ENCODE measurements at places on chromosomes 12 and 14.
A peak's percentile ranks its signal among the peaks of the same experiment; 100 is the strongest.

GRCh38 chr12:126807312-126807865 lies 1459.6 kb upstream of the TMEM132C start:
- no peak for DNase-seq

DNA sequence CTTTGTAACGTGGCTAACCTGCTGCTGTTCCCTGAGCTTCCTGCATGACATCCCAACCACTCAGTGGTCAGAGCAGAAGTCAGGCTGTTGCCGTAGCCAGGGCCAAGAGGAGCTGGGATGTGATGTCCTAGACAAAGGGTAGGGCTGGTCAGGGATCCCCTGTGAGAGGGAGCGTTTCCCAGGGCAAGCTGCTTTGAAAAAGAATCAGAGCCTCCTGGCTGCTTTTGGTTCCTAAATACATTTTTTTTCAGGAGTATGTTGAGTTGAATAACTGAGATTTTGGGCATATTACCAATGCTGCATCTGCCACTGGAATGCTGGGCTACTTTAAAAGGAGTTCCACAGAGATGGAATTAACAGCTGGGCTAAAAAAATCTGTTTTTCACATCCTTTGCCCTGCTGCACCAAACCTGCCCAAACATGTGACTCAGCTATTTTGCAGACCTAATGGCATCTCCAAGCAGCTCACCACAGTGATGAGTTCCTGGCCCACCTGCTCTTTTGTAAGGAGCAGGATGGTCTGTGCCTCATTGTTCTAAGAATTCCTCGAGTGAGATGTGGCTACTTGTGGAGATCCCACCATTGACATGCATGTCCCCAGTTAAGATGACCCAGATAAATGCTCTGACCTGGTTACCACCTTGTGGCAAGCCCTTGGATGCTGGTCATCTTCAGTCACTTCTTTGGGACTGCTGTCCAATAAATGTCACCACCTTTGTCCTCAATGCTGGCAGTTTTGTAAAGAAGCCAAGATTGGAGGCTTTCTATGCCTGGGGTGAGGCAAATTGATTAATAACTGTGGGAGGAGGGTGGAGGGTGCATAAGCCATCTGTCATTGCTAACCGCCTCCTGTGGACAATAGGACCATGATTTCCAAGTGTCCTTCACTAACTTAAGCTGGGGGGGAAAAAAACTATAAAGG lies 24.1 kb downstream of the ANKRD13A start:
- DNase-seq: no peak

DNA sequence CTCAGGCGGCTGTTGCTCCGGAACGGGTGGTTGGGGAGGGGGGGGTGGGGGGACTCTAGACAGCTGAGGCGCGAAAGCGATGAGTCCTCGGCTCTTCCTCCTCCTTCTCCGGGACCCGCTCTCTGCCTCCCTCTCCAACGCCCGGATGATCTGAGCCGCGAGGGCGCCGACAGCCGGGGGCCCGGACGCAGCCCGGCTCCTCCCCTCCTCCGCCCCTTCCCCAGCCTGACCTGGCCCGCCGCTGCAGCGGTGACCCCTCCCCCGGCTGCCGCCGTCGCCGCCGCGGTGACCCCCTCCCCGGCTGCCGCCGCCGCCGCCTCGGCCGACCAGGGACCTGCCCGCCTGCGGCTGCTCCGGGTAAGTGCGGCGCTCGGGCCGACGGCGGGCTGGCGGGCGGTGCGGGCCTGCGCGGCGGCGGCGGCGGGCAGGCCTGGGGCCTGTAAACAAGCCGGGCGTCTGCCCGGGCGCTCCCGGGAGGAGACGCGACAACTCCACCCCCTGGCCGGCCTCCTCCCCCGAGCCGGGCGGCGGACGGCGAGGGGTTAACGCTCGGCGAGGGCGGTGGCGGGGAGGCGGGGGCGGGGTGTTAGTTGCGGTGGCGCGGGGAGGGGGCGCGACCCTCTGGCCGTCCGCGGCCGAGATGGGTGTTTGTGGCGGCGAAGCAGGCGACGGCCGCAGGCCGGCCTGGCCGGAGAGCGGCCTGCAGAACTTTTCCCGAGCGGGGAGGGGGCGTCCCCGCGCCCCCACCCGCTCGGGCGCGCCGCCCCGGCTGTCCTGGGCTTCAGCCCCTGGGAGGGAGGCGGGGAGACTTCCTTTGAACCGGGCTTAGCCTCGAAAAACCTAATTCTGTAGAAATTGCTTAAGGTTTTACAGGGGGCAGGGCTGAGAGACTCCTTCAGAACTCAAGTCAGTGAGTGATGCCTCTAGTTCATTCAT lies 568 bp downstream of the PPM1A start:
- peak; percentile 22 for DNase-seq

DNA sequence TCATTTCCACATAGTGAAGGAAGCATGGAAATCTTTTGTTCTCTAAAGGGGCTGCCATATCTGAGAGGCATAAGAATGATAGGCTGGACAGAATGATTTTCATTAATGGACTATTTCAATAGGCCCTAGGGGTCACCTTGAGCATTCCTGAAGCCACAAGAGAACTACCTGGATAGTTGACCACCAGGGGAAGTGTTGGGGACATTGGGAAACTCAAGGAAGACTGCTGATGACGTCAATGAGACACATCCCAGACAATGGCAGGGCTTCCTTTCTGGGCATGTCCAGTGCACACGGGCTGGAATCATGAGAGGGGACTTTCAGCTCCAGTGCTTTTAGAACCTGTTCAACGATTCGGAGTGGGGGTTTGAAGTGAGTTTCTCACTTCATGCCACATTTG lies 48.8 kb upstream of the CHST11 start:
- no peak for DNase-seq

DNA sequence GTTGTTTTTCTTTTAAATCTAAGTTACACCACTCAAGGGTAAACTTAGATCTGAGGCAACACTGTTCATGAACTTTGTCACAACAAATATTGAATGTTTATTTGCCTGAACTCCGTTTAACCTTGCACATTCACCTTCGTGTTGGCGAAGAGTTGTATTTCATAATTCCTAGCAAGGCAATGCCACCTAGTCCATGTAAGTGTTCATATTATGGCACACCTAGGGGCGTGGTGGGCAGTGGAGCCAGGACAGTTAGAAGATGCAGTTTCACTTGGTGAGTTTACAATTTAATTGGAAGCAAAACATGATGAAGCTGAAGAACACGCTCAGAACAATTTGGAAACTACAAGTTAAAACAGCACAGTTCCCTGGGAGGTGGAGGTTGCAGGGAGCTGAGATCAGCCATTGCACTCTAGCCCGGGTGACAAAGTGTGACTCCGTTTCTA lies 30.4 kb upstream of the GNPNAT1 start:
- no peak for DNase-seq

DNA sequence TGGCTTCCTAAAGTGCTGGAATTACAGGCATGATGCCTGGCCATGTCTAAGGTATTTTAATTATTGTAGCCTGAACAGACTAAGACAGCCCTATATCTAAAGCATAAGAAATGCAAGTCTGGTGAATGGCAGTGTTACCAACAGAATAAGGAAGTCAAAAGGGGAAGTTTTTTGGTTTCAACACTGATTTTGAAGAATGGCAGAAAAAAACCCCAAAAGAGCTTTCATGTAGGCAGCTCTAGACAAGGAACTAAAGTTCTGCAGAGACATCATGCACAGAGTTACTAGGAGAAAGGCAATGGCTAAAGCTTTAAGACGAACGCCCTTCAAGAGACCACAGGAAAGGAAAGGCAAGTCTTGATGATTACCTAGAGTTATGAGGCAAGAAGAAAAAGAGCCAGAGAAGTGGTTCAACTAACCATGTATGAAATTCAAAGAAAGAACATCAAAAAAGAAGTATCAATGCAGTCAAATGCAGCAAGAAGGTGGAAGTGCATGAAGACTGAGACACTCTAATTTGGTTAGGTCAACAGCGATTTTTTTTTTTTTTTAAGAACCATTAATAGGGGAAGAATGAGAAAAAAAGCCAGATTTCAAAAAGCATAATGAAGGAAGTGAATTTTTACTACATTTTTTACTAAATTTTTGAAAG lies 50.8 kb downstream of the RPS6KA5 start:
- DNase-seq: no peak

GRCh38 chr12:131922772-131923171 lies 6.3 kb upstream of the PUS1 start:
- DNase-seq: no peak

DNA sequence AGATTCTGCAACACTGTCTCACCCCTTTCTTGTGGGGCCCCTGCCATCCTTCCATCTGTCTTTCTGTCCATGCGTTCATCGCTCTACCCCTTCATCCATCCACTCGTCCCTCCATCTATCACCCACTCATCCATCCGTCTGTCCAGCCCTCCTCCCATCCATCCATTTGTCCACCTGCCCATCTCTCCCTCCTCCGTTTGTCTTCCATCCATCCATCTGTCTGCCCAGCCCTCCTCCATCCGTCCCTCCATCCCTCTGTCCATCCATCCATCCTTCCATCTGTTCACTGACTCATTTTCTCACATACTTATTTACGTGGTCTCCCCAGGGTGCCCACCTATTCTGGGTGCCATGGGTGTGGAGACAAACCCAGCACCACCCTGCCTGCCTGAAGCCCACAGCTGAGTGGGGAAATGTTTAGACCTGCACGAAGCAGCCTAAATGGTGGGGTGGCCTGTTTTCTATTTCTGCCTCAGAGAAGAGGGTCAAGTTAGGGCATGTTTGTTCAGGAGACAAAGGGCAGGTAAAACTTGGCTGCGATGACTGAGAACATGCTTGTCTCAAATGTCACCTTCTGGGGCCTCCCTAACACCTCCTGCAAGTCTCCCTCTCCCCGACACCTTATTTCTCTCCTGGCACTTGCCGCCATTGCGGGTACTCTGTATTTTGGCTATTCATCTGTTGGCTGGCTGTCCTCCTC lies 2.8 kb upstream of the SLC25A47 start:
- no peak for DNase-seq

- DNase-seq: no peak
Measured at GRCh38 chr12:68790952-68791234, 17.1 kb upstream of the MDM2 start.

DNA sequence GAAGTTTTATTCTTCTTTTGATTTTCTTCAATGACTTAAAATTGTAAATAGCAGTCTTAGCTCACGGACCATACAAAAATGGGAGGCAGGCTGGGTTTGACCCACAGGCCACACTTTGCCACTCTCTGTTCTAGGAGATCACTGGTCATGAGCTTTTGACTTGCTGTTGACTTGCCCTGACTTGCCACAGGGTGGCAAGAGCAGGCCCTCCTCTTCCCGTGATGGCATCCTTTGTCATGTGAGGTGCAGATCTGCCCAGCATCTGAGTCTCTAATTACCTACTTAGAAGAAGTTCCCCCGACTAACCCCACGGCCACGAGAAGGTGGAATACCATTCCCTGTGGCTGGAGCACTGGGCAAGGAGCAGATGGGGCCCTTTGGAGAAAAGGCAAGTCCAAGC lies 81.0 kb upstream of the SCAF11 start:
- no peak for DNase-seq

DNA sequence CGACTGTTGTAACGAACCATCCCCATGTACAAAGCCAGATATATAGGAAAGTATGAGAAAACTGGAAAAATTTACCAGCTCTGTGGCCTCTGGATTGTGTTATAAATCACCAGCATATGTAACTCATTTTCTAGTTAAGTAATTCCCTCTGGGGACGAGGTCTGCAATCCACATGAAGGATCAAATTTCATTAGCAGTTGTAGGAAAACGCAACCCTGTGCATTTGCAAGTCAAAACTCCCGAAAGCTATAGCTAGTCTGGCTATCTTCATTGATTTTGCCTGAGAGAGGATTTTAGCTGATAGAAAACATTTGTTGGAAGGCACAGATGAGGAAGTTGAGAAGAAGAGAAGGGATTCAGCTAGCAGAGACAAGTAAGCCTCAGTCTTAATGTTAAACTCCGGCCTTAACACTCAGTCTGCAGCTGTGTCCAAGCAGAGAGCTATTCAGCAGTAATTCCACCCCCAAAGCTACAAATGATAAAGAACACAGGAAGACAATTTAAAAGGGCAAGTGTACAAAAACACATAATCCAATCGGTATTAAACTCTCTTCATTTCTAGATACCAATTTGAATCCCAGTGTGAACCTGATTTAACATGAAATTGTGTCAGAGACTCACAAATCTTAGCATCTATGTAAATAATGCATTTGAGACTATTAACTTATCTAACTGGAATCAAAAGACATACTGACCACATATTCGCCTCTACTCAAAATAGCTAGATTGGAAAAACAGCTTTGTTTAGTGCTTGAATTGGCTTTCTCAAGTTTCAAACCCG lies 54.2 kb upstream of the CERS5 start:
- no peak for DNase-seq

GRCh38 chr12:52278575-52279421 lies 4.4 kb downstream of the KRT86 start:
- peak; percentile 57 for DNase-seq

DNA sequence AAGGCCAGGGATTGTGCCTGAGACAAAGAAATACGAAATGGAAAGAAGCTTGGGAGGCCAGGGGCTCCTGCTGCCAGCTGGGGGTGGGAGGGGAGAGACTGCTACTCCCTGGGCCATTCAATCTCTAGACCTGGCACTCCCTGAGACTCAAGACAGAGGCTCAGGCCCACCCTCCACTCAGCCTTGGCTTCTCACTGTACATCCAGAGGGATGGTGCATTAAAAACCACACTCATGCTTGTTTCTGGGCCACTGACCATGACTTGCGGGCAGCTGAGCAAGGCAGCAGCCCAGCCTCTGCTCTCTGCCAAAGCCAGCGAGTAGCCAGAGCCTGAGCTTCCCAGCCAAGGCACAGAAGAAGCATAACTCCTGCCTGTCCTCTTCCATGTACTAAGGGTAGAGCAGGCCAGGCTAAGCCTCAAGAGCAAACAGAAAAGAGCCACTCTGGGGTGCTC lies 41.5 kb downstream of the PITPNM2 start:
- no peak for DNase-seq

DNA sequence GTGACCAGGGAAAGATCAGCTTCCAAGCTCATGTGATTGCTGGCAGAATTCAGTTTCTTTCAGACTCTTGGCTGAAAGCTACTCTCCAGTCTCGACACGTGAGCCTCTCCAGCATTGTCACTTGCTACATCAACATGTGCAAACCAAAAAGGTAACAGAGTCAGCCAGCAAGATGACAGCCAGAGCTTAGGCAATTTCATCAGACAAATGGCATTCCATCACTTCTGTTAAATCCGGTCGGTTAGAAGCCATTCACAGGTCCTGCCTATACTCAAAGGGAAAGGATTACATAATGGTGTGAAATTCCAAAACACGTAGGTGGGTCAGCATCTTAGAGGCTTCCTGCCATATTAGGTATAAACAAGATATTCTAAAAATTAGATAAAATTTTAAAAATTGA lies 700.9 kb downstream of the AACS start:
- no peak for DNase-seq

GRCh38 chr12:105920161-105920684 lies 218.5 kb downstream of the NUAK1 start:
- no peak for DNase-seq

GRCh38 chr12:31308116-31308515 lies 17.8 kb downstream of the SINHCAF start:
- no peak for DNase-seq

Measured in HCT116 (cell line).